ENCODE measurements at places on chromosomes 3 and 15.

GRCh38 chr15:88066636-88067330, 189.8 kb downstream of the NTRK3 start:
- DNase-seq = no peak

GRCh38 chr3:72655131-72655551, 193.1 kb downstream of the SHQ1 start:
- DNase-seq = no peak

DNA sequence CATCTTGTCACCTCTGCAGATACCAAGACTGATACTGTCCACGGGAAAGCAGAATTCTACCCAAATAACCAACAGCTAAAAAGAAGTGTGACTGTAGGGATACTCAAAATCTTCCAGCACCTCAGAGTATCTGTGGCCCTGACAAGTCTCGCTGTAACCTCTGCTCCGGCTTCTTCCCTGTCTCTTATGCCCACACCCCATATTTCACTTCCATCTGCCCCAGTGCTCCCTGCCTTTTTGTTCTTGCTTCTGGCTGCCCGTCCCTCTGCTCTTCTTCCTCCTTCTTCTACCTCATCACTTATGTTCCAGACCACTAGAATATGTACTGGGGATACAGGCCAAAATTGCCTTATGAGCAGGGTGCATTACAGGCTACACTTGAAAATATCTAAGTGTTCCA, 45.4 kb downstream of the CRTAP start:
- no peak for DNase-seq

DNA sequence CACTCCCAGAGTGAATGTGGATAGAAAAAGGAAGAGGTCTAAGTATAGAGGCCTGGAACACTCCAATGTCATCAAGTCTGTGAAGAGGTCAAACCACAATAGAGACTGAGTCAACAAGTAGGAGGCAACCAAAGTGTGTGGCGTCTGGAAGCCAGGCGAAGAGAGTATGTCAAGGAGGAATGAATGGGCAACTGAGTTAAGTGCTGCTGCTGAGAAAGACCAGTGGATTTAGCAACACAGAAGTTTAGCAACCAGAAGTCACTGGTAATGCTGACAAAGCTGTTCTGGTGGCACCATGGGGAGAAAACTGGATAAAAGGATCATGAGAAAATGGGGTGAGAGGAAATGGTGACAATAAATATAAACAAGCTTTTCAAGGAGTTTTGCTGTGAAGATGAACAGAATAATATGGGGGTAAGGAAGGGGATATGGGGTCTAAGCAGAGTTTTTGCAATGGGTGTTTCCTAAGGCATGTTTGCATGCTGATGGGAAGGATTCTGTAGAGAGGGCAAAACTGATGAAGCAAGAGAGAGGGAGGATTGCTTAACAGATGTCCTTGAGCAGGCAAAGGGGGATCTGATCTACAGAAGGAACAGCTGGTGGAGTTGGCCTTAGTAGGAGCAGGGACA, 38.4 kb downstream of the PCOLCE2 start:
- DNase-seq = no peak
